ENCODE measurements at places on chromosomes 3 and 15. TPM values are rescaled to one million over a fixed set of nuclear protein-coding genes. Genes with fewer than 3 reads are reported as not detected.

DNA sequence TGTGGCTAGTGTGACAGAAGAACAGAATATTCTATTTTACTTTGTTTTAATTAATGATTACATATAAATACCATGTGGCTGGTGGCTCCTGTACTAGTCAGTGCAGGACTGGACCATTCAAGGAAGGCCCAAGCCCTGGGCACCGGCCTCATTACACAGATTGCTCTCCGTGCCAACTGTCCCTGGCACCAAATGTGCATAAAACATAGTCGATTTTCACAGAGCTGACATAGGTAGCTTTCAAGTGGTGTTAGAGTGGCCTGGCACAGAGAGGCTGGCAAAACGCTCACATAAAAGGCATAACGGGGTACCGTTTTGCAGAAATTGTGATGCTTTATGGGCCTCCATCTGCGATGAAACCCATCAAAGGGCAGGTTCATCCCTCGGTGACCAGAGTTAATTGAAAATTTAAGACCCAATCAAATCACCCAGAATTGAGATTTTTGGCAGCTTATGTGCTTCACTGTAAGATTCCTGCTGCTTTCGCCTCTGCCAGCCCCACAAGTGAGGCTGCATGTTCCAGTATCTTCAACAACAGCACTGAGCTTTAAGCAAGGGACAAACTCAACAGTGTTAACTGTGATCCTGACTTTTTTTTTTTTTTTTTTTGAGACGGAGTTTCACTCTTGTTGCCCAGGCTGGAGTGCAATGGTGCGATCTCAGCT is 25.9 kb downstream of the RFTN1 start:
- no peak overlapping the region for H3K27ac ChIP-seq
- no peak overlapping the region for H3K4me3 ChIP-seq
- H3K4me1 ChIP-seq, result peaks cover 26% of the 10 kb centered on the region
- no peak for DNase-seq
- H3K27me3 ChIP-seq, result peaks cover 22% of the 10 kb centered on the region
- H3K36me3 ChIP-seq, result peaks cover 12% of the 10 kb centered on the region

Gene AZI2
- 63.8 TPM for total RNA-seq

- peaks cover 18% of the 10 kb centered on the region for H3K27me3 ChIP-seq
- no peak overlapping the region for H3K4me3 ChIP-seq
- DNase-seq, result no peak
- H3K27ac ChIP-seq, result no peak overlapping the region
Measured at GRCh38 chr3:70658513-70659310, 346.3 kb upstream of the MDFIC2 start.

Gene PLA2G4E
- not detected for total RNA-seq

DNA sequence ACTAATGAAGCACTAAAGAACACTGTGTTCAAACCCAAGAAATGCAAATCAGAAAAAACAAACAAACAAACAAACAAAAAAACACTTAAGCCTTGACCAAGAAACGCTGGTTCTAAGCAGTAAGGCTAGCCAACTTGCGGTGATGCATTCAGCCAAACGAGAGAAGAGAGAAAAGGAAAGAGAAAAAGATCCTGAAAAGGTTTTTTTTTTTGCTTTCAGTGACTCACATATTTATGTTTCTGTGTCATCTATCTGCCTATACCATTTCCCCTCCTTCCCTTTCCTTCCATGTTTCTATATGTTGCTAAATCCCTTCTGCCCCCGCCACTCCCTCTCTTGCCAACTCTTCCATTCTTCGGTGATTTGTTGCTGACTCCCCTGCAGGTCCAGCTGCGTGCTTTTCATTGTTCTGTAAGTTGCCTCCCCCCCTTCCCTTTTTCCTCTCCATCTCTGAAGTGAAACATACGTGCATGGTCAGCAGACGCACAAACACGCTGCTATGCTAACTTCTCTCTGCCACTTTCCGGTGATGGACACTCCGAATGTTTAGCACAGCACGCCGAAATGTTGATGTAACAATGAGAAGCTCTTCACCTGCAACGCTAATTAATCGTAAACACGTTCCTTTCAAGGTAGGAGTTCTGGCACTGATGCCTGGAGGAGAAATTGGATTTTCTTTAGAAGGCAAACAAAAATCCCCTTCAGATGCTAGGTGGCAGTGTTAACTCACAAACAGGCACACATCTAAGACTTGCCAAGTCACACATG is 154.4 kb downstream of the TUSC7 start:
- no peak for DNase-seq
- no peak overlapping the region for H3K4me3 ChIP-seq
- no peaks in the 10 kb centered on the region for H3K27me3 ChIP-seq
- no peaks in the 10 kb centered on the region for H3K4me1 ChIP-seq
- no peak overlapping the region for H3K27ac ChIP-seq
- no peaks in the 10 kb centered on the region for H3K36me3 ChIP-seq

DNA sequence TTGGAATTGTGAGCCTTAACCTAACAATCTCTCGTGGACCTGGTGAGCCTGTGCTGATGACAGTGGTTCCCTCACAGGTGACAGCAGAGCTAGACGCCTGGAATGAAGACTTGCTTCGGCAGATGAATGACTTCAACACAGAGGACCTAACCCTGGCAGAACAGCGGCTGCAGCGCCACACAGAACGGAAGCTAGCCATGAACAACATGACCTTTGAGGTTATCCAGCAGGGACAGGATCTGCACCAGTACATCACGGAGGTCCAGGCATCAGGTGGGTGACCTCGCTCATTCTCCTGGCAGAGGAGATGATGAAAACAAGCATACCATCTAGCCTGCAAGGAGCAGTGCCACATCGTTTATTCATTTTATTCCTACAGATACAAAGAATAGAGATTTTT is 316.9 kb upstream of the UMPS start:
- peaks cover 20% of the 10 kb centered on the region for H3K4me1 ChIP-seq
- no peak for DNase-seq
- H3K36me3 ChIP-seq, result peaks cover 39% of the 10 kb centered on the region
- no peak overlapping the region for H3K27ac ChIP-seq
- no peak overlapping the region for H3K4me3 ChIP-seq

DNA sequence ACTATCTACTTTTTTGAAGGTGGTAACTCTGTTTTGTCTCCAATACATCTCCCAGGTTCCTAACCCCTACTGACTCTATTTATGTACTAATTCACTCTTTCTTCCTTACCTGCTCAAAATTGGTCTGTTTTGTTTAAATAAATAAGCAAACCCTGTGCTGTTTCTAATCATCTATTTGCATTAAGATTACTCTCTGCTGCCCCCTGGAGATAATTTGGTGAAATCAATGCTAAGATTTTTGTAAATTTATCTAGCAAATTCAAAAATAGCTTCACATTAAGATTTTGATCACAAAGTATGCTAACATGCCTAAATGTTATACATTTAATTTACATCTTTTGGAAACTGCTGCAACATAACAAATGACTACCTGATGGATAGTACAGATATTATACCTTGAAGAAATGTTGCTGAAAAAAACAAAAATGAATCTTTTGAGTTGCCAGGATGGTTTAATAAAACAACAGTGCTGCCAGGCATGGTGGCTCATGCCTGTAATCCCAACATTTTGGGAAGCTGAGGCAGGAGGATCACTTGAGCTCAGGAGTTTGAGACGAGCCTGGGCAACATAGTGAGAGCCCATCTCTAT is 4.4 kb upstream of the CD200R1 start:
- H3K27me3 ChIP-seq, result no peaks in the 10 kb centered on the region
- H3K27ac ChIP-seq, result no peak overlapping the region
- DNase-seq, result no peak
- H3K4me3 ChIP-seq, result no peak overlapping the region
- peaks cover 12% of the 10 kb centered on the region for H3K4me1 ChIP-seq

Data from mesothelial cell of epicardium (in vitro differentiated cells).